ENCODE measurements at places on chromosomes 11 and 22. TPM values are rescaled to one million over a fixed set of nuclear protein-coding genes. Genes with fewer than 3 reads are reported as not detected.

Gene TSGA10IP
- total RNA-seq: not detected

Gene OTOG
- total RNA-seq: 0.06 TPM

Gene KIAA1671
- 65.2 TPM for total RNA-seq

Gene FTH1
- 3,221 TPM for total RNA-seq

- no peak for DNase-seq
Measured at GRCh38 chr11:105899772-105900171, 122.3 kb downstream of the MSANTD4 start.

GRCh38 chr11:63909591-63910506, 7.1 kb downstream of the RCOR2 start:
- DNase-seq: peak; percentile 61

Data from kidney (tissue), 22 donors.